ENCODE measurements at places on chromosomes 11 and 22.

DNA sequence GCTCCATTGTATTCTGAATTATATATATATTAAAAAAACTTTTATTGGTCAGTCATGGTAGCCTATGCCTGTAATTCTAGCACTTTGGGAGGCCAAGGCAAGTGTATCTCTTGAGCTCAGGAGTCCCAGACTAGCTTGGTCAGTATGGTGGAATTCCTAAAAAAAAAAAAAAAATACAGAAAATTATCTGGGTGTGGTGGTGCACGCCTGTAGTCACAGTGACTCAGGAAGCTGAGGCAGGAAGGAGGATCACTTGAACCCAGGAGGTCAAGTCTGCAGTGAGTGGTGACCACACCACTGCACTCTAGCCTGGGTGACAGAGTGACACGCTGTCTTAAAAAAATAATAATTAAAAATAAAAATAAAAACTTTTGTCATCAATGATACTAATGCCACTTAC, 133.2 kb downstream of the FAT3 start:
- DNase-seq = no peak

GRCh38 chr11:6640985-6641701, 14.5 kb downstream of the DCHS1 start:
- no peak for DNase-seq

DNA sequence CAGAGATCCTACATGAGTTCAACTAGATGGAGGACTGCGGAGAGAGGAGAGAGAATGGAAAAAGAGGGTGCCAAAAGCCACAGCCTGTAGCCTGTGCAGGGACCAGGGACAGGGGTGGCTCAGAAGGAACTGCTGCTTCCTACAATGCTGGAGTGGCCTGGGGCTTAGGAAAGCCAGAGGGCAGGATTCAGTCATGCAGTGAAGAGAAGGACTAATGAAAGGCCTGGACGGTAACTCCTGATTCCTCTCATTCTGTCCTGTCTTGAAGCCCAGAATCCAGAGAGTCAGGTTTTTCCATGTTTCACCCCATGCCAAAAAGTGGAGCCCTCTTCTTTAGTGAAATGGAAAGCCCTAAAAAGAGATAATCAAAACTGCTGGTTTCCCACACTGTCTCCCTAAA, 48.4 kb upstream of the INCENP start:
- peak; percentile 71 for DNase-seq

DNA sequence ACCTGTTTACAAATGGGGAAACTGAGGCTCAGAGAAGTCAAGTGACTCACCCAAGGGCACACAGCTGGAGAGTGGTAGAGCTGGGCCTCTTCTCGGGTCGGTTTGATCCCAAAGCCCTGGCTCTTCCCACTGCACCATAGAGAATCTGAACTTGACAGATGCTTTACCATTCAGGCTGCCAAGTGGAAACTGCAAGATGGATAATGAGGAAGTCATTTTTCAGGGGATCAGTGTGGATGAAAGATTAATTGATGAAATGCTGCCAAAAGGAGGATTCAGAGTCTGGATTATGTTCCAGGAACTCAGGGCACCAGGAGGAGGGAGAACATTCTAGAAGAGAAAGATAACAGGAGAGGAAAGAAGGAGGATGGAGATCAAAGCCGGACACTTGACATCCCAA, 185.9 kb upstream of the ZBED5 start:
- no peak for DNase-seq

GRCh38 chr11:620935-621814, 3.6 kb downstream of the CDHR5 start:
- DNase-seq = no peak

GRCh38 chr11:47606731-47607130, 12.5 kb upstream of the C1QTNF4 start:
- DNase-seq = peak; percentile 21

DNA sequence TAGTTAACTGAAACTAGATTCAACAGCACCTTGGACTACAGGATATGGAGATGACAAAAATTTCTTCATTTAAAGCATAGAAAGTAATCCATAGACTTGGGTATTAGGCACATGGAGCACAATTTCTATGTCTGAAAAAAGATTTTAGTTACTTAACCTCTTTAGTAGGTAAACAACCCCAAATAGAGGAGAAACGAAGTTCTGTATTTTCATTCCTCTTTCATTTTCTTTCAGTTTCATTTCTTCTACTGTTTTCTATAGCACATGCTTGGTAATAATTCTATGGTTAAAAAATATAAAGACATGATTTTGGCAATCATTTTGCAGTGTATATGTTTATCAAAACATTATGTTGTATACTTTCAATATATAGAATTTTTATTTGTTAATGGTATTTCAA, 99.5 kb downstream of the CASP12 start:
- no peak for DNase-seq

GRCh38 chr11:117414724-117415123, 87.1 kb downstream of the CEP164 start:
- DNase-seq = no peak

All from ELF-1 (cell line).